Peyer's patch (tissue), 4 donors: ENCODE measurements at places on chromosomes 16 and 17. TPM values are rescaled to one million over a fixed set of nuclear protein-coding genes. Genes with fewer than 3 reads are reported as not detected.

GRCh38 chr16:66421891-66422290, 5.2 kb upstream of the BEAN1 start:
- H3K36me3 ChIP-seq, result no peaks in the 10 kb centered on the region
- H3K4me3 ChIP-seq, result no peak overlapping the region
- H3K27ac ChIP-seq, result no peak overlapping the region
- no peaks in the 10 kb centered on the region for H3K4me1 ChIP-seq
- no peak for DNase-seq
- no peaks in the 10 kb centered on the region for H3K27me3 ChIP-seq

DNA sequence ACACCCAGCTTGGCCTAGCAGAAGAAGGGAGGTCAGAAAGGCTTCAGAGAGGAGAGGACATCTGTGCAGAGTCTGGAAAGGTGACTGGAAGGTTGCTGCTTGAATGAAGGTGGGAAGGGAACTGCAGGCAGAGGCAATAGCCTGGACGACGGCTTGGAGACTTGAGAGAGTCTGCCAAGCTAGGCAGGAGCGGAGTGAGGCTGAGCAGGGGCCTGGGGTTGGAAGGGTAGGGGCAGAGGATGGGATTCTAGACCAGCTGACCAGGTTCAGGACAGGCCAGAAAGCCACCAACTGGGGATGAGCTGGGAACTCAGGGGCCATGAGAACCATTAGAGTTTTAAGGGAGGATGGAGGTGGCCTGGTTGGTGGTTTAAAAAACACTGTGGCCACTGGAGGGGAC, 339 bp upstream of the SGCA start:
- DNase-seq, result no peak
- H3K4me3 ChIP-seq, result no peak overlapping the region
- peak overlapping the region; percentile 30 for H3K27ac ChIP-seq
- peaks cover 14% of the 10 kb centered on the region for H3K4me1 ChIP-seq
- no peaks in the 10 kb centered on the region for H3K36me3 ChIP-seq

DNA sequence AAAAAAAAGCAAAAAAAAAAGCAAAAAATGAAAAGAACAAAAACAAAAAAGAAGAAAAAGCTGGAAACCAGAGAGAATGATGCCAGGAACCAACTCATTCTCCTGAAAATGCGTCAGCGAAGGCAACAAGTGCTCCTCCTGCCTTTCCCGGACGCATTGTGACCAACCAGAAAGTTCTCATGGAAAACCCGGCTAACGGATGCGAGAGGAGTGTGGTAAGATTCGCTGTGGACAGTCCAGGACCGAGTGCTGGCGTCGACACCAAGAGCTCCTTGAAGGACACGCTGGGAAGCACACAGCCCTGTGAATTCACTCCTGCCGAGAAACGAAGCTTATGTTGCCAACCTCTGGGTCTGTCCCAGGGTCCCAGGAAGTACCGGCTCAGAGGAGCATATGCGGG, 43.4 kb downstream of the METRNL start:
- no peak overlapping the region for H3K4me3 ChIP-seq
- H3K27me3 ChIP-seq, result no peaks in the 10 kb centered on the region
- H3K4me1 ChIP-seq, result no peaks in the 10 kb centered on the region
- H3K36me3 ChIP-seq, result no peaks in the 10 kb centered on the region

DNA sequence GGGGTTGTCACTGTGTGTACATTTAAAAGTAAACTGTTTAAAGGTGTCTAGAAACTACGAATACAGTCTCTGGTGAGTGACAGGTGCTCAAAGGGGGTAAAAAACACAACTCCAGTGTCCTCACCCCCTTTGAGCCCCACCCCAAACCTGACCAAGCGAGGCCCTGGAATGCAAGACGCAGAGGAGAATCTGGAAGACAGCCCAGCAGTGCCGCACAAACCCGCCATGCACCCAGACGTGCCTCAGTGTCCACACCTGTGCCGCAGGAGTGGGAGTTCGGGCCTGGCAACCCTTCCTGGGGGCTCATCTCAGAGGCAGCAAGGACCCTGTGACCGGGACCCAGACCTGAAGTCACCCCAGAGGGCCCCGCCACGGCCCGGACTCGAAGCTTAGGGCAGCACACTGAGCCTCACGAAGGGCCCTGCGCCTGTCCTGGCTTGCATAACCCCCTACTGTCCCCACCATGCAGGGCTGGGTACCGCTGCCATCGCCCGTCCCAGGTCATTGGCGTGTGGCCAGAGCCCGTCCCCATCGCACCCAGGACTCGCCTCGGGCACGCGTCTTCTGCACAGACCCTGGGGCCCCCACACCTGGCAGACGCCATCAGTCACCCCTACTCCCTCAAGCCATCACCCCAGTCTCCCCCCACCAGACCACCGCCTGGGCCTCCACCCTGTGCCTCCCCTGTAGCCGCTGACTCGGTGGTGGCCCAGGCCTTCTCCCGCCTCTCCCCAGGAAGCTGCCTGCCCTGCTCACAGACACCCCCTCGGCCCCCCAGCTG, 33.0 kb upstream of the ZC3H18 start:
- no peak overlapping the region for H3K27ac ChIP-seq
- H3K27me3 ChIP-seq, result peaks cover 15% of the 10 kb centered on the region
- H3K4me1 ChIP-seq, result peaks cover 9% of the 10 kb centered on the region
- no peak for DNase-seq
- H3K36me3 ChIP-seq, result no peaks in the 10 kb centered on the region

DNA sequence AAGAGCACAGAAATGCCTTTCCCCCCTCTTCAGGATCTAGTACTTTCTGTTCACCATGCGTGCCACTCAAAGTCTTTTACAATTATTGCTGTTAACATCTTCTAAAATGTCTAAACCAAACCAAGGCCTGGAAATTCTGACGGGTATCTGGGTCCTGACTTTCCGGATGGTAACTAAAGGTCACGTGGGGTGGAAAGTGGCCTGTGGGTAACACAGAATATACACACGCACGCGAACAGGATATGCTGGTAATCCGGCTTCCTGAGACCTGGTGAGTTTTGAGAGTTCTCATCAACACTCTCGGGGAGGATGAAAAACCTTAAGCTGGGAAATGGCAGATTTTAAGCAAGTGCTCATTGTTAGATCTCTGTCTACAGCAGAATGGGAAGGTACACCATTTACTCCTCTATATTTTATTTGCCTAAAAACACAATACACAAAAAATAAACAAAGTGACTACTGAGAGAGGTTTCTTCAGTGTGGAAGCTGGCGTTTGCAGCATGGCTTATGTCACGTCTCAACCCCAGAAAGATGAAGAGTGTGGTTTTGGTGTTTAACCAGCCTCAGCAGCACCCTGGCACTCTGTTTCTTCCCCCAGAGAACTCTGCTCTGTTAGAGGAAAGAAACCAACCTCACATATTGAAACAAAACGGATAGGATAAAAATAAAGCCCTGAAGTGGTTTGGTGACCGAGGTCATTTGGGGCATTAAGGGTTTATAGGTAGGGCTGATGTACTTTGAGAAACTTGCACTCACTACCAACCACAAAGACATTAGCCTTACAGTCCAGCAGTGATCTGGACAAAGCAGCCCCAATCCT, 37.3 kb downstream of the SMG6 start:
- peaks cover 6% of the 10 kb centered on the region for H3K4me1 ChIP-seq
- peak overlapping the region; percentile 81 for H3K27ac ChIP-seq
- no peaks in the 10 kb centered on the region for H3K27me3 ChIP-seq
- DNase-seq, result peak; percentile 91

DNA sequence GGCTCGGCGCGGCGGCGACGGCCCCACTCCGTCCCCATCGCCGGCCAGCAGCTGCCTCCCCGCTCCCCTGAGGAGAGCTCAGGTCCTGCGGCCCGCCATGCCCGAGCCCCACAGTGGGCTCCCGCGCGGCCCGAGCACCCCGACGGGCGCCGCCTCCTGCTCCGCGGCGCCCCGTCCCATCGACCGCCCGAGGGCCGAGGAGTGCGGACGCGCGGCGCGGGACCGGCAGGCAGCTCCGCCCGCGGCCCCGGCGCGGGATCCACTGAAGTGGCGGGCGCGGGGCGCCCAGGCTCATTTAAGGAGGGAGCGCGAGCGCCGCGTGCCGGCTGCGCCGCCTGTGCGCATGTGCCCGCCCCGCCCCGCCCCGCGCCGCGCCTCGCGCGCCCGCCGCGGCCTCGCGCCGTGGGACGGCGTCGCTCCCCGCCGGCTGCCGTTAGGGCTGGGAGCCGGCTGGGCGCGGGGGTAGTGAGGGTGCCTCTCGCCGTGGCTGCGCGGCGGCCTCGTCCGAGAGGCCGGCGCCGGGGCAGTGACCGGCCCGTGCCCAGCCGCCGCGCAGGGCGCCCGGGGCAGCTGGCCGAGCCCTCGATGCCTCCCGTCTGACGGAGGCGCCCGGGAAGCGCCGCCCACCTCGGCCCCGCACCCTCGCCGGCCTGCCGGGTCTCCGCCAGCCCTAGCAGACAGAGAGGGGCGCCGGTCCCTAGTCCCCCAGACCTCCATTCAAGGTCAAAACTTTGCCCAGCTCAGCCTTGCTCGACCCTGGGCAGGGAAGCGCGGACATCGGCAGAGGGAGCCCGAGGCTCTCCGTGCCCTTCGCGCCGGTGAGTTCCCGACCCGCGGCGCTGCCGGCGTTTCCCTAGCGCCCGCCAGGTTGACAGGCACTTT, at the start of gene NETO2:
Gene NETO2, minus strand, starts transcription at position 269 of the 882 bp plus-strand sequence. CDS start 333 bp downstream, outside the sequence.
- no peaks in the 10 kb centered on the region for H3K4me1 ChIP-seq
- H3K4me3 ChIP-seq, result peak within 1 kb of the TSS; percentile 66

DNA sequence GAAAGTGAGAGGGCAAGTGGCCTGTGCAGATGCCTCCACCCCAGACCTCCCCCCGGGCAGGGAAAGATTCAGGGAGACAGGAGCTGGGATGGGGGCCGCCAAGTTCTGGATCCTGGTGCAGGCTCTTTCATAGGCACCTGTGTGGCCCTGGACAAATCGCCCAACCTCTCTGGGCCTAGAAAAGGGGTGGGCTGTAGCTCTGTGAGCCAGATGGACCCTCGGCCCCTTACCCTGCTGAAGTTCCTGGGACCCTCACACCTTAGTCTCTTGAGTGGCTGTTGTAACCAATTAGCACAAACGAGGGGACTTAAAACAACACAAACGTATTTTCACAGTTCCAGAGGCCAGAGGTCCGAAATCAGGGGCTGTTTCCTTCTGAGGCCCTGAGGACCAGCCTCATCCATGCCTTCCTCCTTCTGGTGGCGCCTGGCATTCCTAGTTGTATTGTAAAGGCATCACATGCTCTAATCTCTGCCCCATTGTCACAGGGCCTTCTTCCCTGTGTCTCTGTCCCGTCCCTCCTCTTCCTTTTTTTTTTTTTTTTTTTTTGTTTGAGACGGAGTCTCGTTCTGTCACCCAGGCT, 352.6 kb downstream of the SEC14L1 start:
- peak overlapping the region; percentile 73 for H3K27ac ChIP-seq
- H3K36me3 ChIP-seq, result peaks cover 92% of the 10 kb centered on the region
- H3K4me1 ChIP-seq, result no peaks in the 10 kb centered on the region
- DNase-seq, result no peak

DNA sequence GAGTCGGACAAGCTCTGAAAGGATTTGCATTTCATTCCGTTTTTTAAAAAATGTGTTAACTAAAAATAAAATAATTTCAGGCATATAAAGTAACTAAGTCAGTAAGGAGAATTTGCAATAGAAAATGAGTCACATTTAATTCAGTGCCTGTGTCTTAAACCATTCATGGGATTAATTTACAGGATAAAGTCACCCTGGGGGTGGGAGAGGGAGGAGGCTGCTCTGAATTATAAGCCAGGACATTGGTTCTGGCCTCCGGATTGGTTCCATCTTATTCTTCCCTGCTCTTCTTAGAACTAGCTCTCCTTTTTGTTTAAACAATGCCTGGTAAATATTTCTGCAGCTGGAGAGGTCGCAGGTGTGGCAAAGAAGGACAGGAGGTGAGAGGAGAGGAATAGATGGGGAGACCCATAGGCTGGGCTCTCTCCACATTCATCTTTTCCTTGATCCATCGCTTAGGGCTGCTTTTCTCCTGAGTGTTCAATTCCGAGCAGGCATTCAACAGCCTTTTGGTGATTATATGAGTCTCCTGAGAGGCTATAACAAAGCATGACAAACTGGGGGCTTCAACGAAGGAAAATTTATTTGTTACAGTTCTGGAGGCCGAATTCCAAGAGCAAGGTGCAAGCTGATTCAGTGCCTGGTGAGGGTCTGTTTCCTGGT, 319.2 kb downstream of the PHKB start:
- no peaks in the 10 kb centered on the region for H3K4me1 ChIP-seq
- H3K27ac ChIP-seq, result no peak overlapping the region
- DNase-seq, result no peak
- H3K27me3 ChIP-seq, result no peaks in the 10 kb centered on the region
- H3K36me3 ChIP-seq, result no peaks in the 10 kb centered on the region
- no peak overlapping the region for H3K4me3 ChIP-seq

GRCh38 chr16:7938175-7938574, 605.5 kb downstream of the RBFOX1 start:
- no peaks in the 10 kb centered on the region for H3K36me3 ChIP-seq
- no peaks in the 10 kb centered on the region for H3K4me1 ChIP-seq
- no peak overlapping the region for H3K4me3 ChIP-seq
- no peaks in the 10 kb centered on the region for H3K27me3 ChIP-seq
- H3K27ac ChIP-seq, result no peak overlapping the region

DNA sequence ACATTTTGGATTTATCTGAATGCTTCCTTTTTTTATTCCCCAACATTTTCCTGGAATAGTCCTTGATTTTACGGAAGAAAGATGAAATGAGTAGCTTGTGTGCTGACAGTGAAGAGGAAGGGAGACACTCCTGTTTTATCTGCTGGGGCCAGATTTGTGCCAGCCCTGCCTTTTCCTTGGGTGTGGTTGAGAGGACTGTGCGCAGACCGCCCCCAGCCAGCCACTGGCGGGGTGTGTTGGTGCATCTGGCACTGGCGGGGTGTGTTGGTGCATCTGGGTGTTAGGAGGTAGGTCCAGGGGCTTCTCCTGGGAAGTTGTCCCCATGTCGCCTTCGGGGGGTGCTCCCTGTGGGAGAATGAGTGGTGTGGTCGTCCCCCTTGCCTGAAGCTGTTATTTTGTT, 39.5 kb downstream of the RAP1GAP2 start:
- no peak overlapping the region for H3K4me3 ChIP-seq
- H3K4me1 ChIP-seq, result no peaks in the 10 kb centered on the region
- no peak overlapping the region for H3K27ac ChIP-seq
- no peak for DNase-seq

- no peaks in the 10 kb centered on the region for H3K27me3 ChIP-seq
- no peaks in the 10 kb centered on the region for H3K4me1 ChIP-seq
- H3K4me3 ChIP-seq, result no peak overlapping the region
- no peak overlapping the region for H3K27ac ChIP-seq
- no peak for DNase-seq
- no peaks in the 10 kb centered on the region for H3K36me3 ChIP-seq
These were observed 57.7 kb upstream of the RBFOX3 start for GRCh38 chr17:79668344-79669250.

GRCh38 chr17:58517378-58517927, 3.0 kb upstream of the MTMR4 start:
- peak overlapping the region; percentile 95 for H3K27ac ChIP-seq
- H3K27me3 ChIP-seq, result no peaks in the 10 kb centered on the region
- peaks cover 6% of the 10 kb centered on the region for H3K36me3 ChIP-seq
- H3K4me1 ChIP-seq, result peaks cover 40% of the 10 kb centered on the region

Gene FA2H
- total RNA-seq, result 22.2 TPM

Gene SPATA32
- not detected for total RNA-seq

Gene KRT9
- not detected for total RNA-seq

Gene MYH2
- not detected for total RNA-seq

Gene TM4SF5
- total RNA-seq, result 171 TPM

Gene RNF157
- total RNA-seq, result 99.9 TPM

Gene C16orf78
- not detected for total RNA-seq

Gene KRTAP2-3
- total RNA-seq, result not detected
